Stimulated activated CD8-positive, alpha-beta memory T cell treated with anti-CD3 and anti-CD28 coated beads, Interleukin-7, amount 100 ng/mL, for 1 hour (primary cell): ENCODE measurements at places on chromosomes 11 and 22.

DNA sequence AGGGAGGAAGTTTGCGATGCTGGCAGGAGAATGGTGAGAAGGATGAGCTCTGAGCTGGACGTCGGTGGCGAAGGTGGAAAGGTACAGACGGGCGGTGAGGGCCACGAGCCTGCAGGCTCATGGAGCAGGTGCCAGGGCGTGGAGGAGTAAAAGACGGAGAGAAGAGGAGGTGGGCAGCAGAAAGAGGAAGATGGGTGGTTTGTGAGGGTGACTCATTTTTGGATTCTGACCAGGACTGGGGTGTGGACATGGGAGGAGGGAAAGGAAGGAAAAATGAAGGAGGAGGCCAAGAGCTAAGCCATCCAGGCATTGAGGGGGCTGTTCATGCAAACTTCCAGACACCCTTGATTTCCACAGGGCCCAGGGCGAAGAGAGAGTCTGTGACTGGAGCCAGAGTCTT is 3.5 kb downstream of the ZDHHC24 start:
- DNase-seq: no peak

GRCh38 chr11:111019451-111019850 is 226.1 kb upstream of the POU2AF2 start:
- DNase-seq: no peak

DNA sequence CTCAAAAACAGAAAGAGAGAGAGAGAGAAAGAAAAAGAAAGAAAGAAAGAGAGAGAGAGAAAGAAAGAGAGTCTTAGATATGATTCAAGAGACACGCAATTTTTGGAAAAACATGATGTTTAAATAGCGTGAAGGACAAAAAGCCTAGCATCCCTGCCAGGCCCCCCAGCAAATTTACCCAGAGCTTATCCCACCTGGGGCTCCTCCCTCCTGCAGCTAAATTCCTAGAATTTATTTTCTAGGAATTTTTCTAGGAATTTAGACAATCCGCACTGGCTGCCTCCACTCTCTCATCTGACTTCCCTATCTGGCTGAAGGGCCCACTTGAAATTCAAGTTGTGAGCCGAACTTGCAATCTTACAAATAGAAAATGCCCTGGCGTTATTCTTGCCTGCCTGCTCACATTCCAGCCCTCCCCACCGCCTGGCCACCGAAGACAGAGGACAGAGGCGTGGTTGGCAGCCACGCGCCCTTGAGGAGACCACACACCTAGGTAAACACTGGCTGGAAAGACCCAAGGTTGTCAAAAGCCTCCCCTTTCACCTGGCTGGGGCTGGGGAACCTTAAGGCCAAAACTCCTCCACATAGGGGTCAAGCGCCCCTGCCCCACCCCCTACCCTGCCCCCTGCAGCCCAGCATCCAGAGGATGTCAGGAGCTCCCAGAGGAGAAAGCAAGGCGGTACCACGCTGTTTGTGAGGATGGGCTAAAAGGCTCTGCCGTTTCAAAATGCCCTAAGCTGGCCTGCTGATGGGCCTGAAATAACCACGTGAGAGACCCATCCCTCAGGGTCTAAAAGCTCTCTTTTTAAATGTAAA is 42.2 kb downstream of the AHNAK start:
- no peak for DNase-seq

DNA sequence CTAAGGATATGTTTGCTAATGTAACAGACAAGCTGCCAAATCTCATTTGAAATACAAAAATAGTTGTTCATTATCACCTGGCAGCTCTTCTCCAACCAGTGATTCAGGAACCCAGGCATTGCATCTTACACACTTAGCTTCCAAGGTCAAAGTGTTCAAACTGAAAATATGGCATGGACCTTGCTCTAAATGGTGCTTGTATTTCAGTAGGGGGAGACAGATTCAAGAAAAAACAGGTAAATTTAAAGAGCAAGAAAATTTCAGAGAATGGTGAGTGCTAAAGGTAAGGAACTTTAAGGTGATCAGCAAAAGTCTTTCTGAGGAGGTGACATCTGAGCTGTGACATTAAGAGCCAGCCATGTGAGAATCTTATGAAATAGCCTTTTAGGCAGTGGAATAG is 82.8 kb upstream of the E2F8 start:
- no peak for DNase-seq

DNA sequence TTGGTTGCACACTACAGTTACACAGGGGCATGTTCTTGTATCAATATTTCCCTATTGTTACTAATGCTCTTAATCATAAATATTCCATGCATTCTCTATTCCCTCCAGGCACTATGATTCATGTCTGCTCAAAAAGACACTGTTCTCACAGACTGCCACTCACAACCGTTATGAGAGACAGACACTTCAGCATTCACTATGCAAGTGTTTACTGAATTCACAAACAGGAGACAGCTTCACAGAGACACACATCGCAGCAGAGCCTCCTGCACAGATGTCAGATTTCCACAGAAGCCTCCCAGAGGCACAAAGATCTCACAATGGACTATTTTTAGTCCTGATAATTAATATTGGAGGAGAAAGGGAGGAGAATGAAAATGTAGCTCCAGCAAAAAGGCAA is 930.4 kb downstream of the OPCML start:
- no peak for DNase-seq

DNA sequence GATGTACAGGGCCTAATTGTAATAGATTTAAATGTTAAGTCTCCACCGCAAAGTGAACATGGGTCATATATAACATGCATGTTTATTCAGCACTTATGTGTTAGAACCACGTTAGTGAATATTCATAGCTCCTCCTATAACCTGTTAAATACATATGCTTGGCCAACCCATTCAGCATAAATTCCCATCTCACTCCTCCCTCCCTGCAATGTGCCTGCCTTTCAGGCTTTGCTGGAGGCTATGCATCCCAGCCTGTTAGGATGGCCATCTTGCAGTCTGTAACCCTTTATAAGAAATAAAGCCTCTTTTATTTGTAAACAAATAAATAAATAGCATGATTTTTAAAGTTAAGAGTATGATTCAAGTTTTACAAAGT is 1.7 kb upstream of the OOSP4A start:
- DNase-seq: no peak

- DNase-seq: peak; percentile 29
Observed at GRCh38 chr22:23180301-23180892, at the start of gene BCR. BCR (plus strand) TSS chr22:23180509; CDS start chr22:23180961, 452 bp downstream.

- DNase-seq: no peak
Observed at GRCh38 chr11:1371836-1372465, 17.8 kb upstream of the BRSK2 start.

GRCh38 chr11:64122411-64123410 is 43.2 kb downstream of the MACROD1 start:
- DNase-seq: no peak

GRCh38 chr11:133718238-133718637 is 127.1 kb downstream of the SPATA19 start:
- no peak for DNase-seq

DNA sequence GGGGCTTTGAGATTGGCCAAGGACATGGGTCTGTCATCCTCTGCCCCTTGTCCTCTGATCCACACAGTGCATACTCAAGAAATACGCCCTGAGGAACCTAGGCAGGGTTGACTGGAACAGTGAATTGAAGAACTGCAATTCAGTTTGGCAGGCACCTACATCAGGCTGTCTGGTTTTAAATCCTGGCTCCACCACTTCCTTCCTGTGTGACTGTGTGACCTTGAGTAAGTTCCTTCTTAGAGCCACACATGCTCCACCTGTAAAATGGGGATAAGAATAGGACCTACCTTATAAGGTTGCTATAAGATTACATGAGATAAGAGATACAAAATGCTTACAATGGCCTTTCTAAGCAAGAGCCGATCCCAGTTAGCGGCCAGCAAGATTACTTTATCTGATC is 15.8 kb upstream of the TCF20 start:
- DNase-seq: no peak

DNA sequence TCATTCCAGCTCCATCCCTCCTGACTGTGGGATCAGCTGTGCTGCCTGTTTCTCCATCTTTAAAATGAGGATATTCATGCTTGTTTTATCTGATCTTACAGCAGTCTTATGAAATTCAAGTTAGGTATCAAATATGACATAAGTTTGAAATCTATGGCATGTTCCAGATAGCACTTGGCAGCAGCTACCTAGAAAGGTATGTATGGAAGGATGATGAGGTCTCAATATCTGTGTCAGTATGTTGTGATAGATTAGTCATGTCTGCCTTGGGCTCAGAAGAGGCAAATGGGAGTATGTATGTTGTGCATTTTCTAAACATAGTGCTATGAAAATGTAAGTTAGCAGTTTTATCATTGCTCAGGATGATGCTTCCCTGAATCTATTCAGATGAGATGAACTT is 122.1 kb downstream of the NAV2 start:
- no peak for DNase-seq

DNA sequence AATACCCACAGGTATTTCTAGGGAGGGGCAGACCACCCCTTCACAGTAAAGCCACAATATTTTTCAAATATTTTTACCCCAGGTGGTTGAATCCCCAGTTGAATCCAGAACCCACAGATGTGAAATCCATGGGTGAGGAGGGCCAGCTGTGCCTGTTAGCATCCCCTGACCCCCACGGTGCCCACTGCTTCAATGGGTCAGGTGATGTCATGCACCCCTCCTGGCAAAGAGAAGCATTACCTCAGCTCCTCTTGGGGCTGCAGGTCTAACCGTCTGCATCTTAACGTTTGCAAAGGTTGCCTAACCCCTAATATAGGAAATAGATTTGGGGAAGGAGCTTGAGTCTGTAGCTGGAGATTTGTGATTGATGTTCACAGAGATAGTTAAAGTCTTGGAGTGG is 24.7 kb upstream of the IL17RA start:
- no peak for DNase-seq

DNA sequence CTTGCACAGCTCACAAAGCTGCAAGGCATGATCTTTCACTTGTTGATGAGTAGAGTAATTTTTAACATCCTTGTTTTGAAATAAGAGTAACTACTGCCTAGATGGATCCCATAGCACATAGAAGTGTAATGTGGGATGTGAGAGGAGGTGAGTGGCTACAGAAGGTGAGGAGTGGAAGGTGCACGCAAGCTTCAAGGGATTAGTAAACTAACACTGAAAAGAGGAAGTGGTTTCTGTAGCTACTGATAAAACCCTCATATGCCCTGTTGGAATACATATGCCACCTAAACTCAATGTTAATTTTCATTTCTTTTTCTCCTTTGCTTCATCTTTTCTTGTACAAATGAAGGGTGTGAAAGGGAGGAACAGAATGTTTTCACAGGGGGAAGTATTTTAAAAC is 22.0 kb upstream of the CTSC start:
- DNase-seq: no peak

- DNase-seq: no peak
Observed at GRCh38 chr11:63504054-63504453, 1.8 kb upstream of the LGALS12 start.

DNA sequence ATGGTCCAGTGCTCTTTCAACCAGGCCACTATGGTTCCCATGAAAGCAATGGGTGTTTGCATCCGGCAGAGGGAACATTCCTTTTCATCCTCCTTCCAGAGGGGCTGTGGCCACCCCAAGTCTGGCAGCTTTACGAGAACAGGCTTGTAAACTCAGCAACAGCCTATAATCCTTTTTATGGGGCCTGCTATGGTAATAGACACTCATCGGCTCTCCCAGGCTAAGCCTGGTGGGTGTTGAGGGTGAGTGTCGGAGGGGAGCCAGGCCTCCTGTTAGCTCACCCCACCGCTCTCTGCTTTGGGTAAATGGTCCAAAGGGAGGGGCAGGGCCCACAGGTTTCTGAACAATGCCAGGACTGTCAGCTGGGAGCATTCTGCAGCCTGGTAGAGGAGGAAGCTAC is 111.6 kb upstream of the CD82 start:
- no peak for DNase-seq

- DNase-seq: no peak
Observed at GRCh38 chr22:23224846-23225245, 44.5 kb downstream of the BCR start.

GRCh38 chr22:49827853-49828598 is at the start of gene BRD1:
BRD1 (minus strand) TSS chr22:49827873; CDS start chr22:49824317, 3,556 bp downstream.
- DNase-seq: no peak

GRCh38 chr11:21650961-21651360 is 541.9 kb upstream of the ANO5 start:
- no peak for DNase-seq

DNA sequence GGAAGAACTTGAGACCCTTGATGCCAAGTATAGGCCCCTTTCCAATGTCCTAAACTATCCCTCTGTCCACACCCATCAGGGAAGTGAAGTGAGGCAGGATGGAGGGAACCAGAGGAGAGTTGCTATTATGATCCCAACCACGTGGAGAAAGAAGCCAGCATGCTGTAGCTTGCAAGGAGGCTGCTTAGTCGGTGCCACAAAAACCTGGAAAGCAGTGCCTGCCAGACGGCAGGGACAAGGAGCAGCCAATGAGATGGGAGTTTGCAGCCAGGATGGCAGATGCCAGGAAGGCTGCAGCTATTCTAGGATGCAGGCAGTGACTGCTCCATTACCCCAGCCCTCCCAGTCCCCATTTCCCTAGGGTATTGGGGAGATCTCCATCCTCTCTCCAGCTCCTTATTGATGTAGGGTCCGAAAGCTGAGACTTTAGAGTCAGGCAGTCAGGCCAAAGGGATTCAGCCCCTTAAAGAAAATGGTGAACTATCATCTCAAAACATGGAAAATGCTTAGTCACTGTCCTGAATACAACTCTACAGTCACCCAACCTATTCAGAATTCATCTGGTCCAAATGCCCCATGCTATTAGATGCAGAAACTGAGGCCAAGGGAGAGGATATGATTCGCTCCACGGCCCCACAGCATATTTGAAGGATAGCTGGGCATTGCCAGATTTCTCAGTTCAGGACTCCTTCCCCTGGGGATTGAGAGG is 18.4 kb upstream of the LRRC55 start:
- DNase-seq: no peak

DNA sequence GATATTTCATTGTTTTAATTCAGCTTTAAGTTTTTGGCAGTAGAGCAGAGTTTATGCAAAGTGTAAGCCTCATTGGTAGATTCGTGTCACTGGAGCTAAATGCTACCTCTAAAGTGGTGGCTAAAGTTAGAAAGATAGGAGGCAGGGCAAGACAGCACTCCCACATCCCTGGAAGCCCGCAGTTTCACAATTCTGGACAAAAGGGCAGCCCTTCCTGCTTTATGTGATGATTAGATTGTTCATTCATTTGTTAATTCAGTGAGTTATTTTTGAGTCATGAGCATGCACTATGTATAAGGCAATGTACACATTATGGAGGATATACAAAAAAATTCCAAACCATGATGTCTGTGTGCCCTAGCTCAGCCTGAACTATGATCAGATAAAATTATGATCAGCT is 52.1 kb upstream of the EIF3M start:
- DNase-seq: no peak

DNA sequence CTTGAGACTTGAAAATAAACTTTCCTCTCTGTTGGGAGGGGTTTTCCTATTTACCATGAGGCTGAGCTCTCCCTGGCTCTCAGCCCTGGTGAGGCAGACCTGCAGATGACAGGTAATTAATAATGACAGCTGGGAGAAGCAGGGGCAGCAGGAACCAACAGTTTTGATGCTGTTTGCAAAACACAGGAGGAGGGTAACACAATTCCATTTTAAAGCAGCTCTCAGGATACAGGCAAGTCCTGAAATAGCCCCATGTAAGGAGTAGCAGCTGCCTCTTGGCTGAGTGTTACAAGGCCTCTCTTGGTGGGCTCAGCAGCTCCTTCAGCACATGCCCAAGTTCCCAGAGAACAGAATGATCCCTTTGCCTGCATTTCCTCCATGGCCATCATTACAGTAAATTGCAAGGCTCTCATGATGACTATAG is 13.3 kb downstream of the PARVA start:
- no peak for DNase-seq

- no peak for DNase-seq
Observed at GRCh38 chr22:43090130-43090789, 1.1 kb upstream of the TTLL1 start.
